Stimulated activated CD4-positive, alpha-beta T cell treated with anti-CD3 and anti-CD28 coated beads, TNF-alpha, amount 100 ng/mL, for 1 hour (primary cell): ENCODE measurements at places on chromosomes 6 and 20.

- DNase-seq: no peak
These were observed 2.1 kb downstream of the NFYA start for GRCh38 chr6:41074692-41075436.

DNA sequence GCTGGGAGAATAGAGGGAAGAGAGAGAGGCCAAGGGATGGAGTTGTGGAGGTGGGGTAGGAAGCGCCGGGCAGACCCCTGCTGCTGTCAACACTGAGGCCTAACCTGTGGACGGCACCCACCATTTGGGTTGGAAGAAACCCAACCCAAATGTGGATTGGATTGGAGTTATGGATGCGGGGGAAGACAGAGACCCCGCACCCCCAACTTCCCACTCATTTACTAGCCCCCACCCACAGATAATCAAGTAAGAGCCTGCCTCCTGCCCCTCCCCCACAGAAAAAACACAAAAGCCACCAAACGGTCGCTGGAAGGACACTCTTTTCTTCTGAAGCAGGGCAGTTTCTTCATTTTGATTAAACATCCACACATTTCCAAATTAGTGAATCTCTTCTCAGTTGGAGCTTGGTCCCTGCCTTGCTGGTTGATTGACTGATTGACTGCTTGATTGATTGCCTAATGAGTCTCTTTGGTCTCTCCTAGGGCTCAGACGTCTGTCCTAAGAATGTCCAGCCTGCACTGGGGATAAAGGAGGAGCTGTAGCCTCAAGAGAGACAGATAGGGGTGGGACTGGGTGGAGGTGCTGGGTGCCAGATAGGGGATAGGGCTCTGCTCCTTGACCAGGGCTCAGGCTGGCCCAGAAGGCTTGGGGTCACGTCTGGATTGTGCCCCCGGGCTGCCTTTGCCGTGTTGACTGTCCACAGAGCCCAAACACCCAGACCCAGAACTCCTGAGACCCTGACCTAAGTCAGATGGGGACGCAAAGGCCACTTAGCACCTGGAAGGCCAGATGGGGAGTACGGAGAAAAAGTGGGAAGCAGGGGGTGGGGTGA is 74.9 kb upstream of the FOXP4 start:
- no peak for DNase-seq

- DNase-seq: no peak
These were observed 7.5 kb upstream of the DST start for GRCh38 chr6:56650191-56650590.

- peak; percentile 8 for DNase-seq
These were observed at the start of gene AKAP7 for GRCh38 chr6:131135244-131136020. TSS of gene AKAP7 (plus strand) at chr6:131135467. CDS start at chr6:131135764, 297 bp downstream.

DNA sequence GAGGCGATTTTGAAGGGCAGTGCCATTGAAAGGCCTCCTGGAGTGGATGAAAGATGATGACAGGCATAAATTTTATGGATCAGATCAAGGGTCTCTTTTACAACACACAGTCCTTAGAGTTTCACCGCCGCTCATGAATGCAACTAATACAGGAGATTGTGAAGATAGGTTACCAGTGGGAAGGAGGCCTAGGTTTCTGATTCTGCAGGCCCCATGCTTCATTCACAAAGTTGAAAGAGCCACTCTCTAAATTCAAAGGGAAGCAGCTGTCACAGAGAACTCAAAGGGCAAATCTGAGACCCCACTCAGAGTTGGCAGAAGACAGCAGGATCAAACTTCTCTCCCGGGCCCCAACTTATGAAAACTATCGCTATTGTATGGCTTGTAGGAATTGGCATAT is 137.6 kb downstream of the MAP3K7 start:
- no peak for DNase-seq
